ENCODE measurements at places on chromosomes 3 and 15. TPM values are rescaled to one million over a fixed set of nuclear protein-coding genes. Genes with fewer than 3 reads are reported as not detected.

DNA sequence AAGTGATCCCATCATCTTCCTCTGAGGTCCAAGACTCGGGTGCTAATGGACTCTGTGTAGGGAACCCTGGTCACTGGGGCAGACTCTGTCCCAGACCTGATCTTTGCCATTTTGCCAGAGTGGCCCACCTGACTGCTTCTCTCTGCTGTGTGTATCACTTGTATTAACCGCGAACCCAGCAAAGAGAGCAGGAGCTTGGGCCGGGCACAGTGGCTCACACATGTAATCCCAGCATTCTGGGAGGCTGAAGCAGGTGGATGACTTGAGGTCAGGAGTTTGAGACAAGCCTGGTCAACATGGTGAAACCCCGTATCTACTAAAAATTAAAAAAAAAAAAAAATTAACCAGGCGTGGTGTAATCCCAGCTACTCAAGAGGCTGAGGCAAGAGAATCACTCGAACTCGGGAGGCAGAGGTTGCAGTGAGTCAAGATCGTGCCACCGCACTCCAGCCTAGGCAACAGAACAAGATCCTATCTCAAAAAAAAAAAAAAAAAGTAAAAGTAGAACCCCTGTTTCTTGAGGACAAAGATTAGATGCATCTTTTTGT lies 32.9 kb upstream of the CYP11A1 start:
- DNase-seq = no peak

ARNT2 gene
- 35.7 TPM for total RNA-seq

GRCh38 chr3:69339760-69340159 lies 46.1 kb downstream of the FRMD4B start:
- no peak for DNase-seq

ZIC1 gene
- total RNA-seq = not detected

GASK1A gene
- total RNA-seq = not detected

GRCh38 chr3:67113802-67114407 lies 115.8 kb downstream of the KBTBD8 start:
- peak; percentile 83 for DNase-seq

- no peak for DNase-seq
Measured at GRCh38 chr15:68479870-68480269, 47.9 kb upstream of the ITGA11 start.

- no peak for DNase-seq
Measured at GRCh38 chr3:31384117-31384516, 148.6 kb upstream of the STT3B start.

C2CD4A gene
- total RNA-seq = 0.20 TPM

- no peak for DNase-seq
Measured at GRCh38 chr3:69126999-69127398, 4.6 kb upstream of the LMOD3 start.

DNA sequence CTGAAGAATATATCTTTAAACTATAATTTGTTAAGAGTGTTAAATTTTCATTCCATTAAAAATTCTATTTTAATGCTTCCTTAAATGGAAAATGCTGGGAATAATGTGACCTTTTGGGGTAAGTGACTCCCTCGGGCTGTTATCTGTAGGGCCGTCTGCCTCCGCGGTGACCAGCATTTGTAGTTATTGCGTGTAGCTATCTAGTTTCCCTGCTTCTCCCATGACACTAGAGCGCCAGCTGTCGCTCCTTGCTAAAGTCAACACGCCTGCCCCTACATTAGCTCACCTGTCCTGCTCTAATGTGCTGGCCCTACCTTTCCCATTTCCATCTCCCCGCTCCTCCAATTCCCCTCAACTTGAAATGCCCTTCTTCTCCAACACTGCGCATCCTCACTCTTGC lies 12.4 kb upstream of the CHRM5 start:
- DNase-seq = peak; percentile 54

- peak; percentile 27 for DNase-seq
Measured at GRCh38 chr3:94862703-94863102, 799.8 kb downstream of the NSUN3 start.

- no peak for DNase-seq
Measured at GRCh38 chr3:108125550-108126071, 34.8 kb upstream of the CD47 start.

GOLGA6D gene
- not detected for total RNA-seq
